ENCODE measurements at places on chromosomes 6 and 20. TPM values are rescaled to one million over a fixed set of nuclear protein-coding genes. Genes with fewer than 3 reads are reported as not detected.

- no peaks in the 10 kb centered on the region for H3K36me3 ChIP-seq
- H3K27ac ChIP-seq = no peak overlapping the region
- DNase-seq = no peak
These were observed 191.0 kb upstream of the LRFN2 start for GRCh38 chr6:40778196-40778595.

DNA sequence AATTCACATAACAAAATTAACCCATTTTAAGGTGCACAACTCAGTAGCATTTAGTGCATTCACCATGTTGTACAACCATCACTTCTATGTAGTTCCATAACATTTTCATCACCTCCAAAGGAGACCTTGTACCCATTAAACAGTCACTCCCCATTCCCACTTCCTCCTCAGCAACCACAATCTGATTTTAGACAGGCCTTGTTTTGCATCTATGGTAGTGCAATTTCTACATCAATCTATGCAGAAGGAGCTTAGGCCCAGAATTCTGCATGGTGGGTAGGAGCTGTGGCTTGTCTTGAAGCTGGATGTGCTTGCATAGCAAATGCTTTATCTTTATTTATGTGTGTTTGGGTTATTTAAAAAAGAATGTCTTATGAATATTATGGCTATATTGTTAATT lies 13.5 kb upstream of the HLA-DQA1 start:
- H3K4me1 ChIP-seq = no peaks in the 10 kb centered on the region
- DNase-seq = no peak
- no peak overlapping the region for H3K4me3 ChIP-seq

DNA sequence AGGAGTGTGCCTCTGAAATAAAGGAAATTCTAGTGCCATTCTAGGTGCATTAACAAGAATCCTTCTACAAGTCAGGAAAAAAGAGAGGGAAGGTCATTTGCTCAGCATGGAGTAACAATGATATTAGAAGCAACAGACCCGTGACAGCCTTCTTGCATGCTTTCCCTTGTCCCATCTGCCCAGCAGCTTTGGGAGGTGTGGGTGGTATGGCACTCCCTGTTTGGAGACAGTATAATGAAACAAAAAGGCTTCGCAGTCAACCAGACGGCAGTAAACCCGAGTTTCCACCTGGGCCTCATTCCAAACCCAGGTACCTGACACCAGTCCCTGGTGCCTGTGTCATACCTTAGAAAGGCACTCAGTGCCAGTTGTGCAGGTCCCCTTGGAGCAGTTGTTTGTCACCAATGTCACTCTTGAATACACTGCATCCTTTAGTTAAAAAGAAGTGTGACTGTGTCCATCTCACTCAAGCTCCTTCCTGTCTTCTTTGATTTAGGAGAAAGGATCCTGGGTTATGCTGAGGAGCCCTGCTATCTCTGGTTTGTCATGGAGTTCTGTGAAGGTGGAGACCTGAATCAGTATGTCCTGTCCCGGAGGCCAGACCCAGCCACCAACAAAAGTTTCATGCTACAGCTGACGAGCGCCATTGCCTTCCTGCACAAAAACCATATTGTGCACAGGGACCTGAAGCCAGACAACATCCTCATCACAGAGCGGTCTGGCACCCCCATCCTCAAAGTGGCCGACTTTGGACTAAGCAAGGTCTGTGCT lies 14.7 kb downstream of the STK35 start:
- H3K27ac ChIP-seq = no peak overlapping the region
- H3K4me1 ChIP-seq = peaks cover 38% of the 10 kb centered on the region
- H3K4me3 ChIP-seq = no peak overlapping the region
- no peak for DNase-seq

DNA sequence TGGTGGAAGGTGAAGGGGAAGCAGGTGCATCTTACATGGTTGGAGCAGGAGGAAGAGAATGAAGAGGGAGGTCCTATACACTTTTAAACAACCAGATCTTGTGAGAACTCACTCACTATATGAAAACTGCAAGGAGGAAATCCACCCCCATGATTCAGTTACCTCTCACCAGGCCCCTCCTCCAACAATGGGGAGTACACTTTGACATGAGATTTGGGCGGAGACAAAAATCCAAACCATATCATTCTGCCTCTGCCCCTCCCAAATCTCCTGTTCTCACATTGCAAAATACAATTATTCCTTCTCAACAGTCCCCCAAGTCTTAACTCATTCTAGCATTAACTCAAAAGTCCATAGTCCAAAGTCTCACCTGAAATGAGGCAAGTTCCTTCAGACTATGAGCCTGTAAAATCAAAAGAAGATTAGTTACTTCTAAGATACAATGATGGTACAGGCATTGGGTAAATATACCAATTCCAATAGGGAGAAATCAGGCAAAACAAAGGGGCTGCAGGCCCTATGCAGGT lies 60.5 kb downstream of the EDN1 start:
- peaks cover 9% of the 10 kb centered on the region for H3K4me1 ChIP-seq
- DNase-seq = no peak
- H3K27me3 ChIP-seq = no peaks in the 10 kb centered on the region
- no peaks in the 10 kb centered on the region for H3K36me3 ChIP-seq
- no peak overlapping the region for H3K27ac ChIP-seq

DNA sequence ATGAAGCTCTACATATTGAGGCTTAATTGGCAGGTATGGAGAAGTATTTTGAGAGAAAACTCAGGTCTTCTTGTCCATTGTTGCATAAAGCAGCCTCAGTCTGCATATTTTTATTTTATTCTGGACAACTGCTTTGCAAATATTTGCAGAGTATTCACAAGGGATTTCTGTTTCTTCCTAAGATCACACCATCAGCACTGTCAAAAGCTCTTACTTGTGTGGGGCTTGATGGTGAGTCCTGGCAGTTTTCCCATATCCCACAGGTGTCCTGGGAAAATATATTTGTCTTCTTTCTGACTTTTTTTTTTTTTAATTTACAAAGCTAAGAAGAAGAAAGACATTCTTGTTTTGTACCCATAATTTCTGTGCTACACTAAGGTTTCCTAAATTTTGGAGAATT lies 16.9 kb upstream of the MLIP start:
- H3K36me3 ChIP-seq = no peaks in the 10 kb centered on the region
- H3K4me1 ChIP-seq = no peaks in the 10 kb centered on the region
- no peak overlapping the region for H3K27ac ChIP-seq

DNA sequence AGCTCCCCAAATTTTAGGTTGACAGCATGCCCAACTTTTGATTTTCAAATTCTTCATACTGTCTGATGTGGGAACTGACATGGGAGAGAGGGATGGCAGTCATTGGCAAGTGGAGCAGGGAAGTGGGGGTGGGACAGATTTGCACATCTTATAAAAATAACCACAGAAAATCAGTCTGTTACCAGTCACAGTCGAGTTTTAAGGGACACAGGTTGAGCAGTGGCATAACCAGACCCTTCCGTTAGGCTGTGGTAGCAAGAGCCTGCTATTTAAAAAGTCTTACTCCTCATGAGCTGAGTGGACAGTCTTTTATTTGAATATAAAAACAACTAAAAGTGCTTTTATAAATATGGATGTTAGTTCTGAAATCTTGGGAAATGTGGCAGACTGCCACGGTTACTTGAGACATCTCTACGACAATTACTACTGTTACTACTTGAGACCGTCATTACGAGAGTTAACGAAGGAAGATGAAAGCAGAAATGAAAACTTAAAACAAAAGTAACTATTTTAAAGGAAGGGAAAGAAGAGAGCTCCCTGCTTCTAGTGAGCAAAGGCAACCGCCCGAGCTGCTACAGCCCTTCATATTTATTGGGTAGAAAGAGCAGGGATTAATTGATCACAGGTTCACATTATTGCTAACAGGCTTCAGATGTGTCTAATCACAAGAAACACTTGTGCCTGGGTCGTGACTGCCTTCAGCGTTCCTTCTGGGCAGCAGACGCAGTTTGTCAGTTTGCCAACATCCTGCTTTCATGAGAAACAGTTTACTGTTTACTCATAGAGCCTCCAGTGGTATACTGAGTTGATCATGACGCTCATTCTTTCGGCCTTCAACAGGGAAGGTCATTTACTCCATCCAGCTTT lies 71.3 kb downstream of the EFHC1 start:
- H3K36me3 ChIP-seq = no peaks in the 10 kb centered on the region
- H3K4me3 ChIP-seq = no peak overlapping the region
- H3K4me1 ChIP-seq = no peaks in the 10 kb centered on the region
- no peaks in the 10 kb centered on the region for H3K27me3 ChIP-seq
- no peak overlapping the region for H3K27ac ChIP-seq

DNA sequence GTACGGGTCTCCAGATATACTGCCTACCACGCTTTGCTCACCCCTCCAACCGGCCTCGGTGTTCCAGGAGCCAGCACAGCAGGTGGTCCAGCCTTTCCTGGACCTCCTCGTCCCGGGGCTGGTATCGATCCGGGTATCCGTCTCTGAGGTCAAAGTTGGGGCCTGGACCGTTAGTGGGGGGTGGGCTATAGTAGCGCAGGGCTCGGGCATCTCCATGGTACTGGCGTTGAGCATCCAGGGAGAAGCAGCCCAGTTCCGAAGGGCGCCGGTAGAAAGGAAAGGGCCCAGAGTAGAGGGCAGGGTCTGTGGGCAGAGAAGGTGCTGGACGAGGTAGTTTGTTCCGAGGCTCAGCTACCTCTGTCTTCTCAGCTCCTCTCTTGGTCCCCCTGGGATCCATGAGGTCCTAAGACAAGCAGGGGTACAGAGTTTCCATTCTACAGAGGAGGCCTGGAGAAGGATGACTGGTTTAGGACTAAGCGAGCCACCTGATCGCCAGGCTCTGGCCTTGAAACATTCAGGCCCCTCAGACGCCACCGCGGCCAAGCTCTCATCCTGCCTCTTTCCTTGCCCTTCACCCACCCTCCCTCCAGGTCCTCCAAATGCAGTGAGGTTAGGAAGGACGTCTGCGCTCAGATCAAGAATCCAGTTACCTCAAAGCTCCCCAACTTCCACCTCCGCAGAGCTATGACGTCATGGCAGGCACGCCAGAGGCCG lies 502 bp downstream of the DXO start:
- peaks cover 18% of the 10 kb centered on the region for H3K4me1 ChIP-seq
- H3K27me3 ChIP-seq = no peaks in the 10 kb centered on the region
- H3K4me3 ChIP-seq = peak overlapping the region; percentile 87
- H3K27ac ChIP-seq = peak overlapping the region; percentile 97
- H3K36me3 ChIP-seq = peaks cover 36% of the 10 kb centered on the region

The FAM210B gene
- 36.4 TPM for total RNA-seq

DNA sequence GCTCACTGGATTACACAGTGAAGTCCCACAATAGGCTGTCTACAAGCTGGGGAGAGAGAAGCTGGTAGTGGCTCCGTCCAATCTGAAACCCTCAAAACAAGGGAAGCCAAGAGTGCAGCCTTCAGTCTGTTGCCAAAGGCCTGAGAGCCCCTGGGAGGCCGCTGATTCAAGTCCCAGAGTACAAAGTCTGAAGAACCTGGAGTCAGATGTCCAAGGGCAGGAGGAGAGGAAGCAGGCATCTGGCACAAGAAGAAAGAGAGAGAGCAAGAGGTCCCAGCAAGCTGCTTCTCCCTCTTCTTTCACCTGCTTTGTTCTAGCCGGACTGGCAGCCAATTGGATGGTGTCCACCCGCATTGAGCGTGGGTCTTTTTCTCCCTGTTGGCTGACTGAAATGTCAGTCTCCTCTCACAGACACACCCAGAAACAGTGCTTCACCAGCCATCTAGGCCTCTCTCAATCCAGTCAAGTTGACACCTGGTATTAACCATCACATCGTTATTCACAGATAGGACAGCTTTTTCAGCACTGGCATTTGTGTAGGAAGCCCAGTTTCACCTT lies 51.2 kb downstream of the CRYBG1 start:
- no peaks in the 10 kb centered on the region for H3K4me1 ChIP-seq
- no peaks in the 10 kb centered on the region for H3K27me3 ChIP-seq
- H3K4me3 ChIP-seq = no peak overlapping the region
- no peak for DNase-seq
- no peaks in the 10 kb centered on the region for H3K36me3 ChIP-seq

The ELOVL2 gene
- total RNA-seq = 0.68 TPM

DNA sequence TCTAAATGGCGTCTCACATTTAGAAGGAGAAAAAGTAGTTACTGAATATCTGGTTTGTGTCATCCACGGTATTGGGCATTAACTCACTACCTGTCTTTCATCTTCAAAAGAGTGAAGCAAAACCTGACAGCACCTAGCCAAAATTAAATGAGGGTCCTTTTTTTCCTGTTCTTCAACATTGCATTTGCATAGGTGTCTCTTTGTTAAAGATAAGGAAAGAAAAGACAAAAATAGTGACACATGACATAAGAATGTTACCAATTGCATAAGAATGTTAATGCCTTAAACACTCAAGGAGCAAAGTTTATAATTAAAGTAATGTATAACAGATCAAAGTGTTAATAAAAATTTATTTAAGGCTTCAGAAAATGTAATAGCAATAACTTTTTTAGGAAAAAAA lies 61.4 kb upstream of the MANEA start:
- no peaks in the 10 kb centered on the region for H3K4me1 ChIP-seq
- DNase-seq = no peak
- no peaks in the 10 kb centered on the region for H3K27me3 ChIP-seq
- no peak overlapping the region for H3K27ac ChIP-seq
- H3K4me3 ChIP-seq = no peak overlapping the region

GRCh38 chr6:71410164-71410566 lies 121.6 kb downstream of the OGFRL1 start:
- H3K4me1 ChIP-seq = peaks cover 82% of the 10 kb centered on the region
- H3K36me3 ChIP-seq = no peaks in the 10 kb centered on the region
- peak overlapping the region; percentile 97 for H3K27ac ChIP-seq
- H3K4me3 ChIP-seq = no peak overlapping the region

DNA sequence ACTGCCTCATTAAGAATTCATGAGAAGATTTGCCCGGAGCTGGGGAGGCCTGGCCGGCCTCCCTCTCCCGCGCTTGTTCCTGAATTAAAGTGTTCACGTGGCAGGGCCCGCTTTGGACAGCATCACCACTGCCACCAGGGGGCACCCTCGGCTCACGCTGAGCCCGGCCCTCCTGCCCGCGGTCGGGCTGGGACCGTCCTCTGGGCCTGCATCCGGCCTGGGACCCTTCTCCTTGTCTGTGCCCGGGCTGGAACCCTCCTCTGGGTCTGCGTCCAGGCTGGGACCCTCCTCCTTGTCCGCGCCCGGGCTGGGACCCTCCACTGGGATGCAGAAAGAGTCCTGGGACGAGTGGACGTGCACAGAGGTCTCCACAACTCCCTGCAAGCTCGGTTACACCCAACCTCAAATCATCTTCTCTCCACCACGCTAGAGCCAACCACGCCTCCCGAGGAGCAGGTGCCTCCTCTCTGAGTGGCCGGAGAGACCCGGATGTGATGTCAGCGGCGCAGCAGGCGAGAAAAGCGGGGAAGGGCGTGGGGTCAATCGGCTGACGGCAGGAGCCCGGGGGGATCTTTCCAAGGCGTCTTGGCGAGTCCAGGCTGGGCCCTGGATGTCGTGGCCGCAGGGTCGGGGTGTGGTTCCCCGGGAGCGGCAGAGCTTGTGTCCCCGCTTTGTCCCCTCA lies 50.9 kb upstream of the DACT2 start:
- no peaks in the 10 kb centered on the region for H3K27me3 ChIP-seq
- H3K27ac ChIP-seq = no peak overlapping the region
- DNase-seq = peak; percentile 72

GRCh38 chr6:170374571-170375444 lies 68.2 kb downstream of the FAM120B start:
- H3K4me1 ChIP-seq = no peaks in the 10 kb centered on the region
- DNase-seq = no peak
- H3K36me3 ChIP-seq = no peaks in the 10 kb centered on the region
- H3K27ac ChIP-seq = no peak overlapping the region
- no peaks in the 10 kb centered on the region for H3K27me3 ChIP-seq

The THEMIS gene
- total RNA-seq = 1.8 TPM

GRCh38 chr20:4480104-4480503 lies 241.6 kb upstream of the PRND start:
- DNase-seq = no peak
- H3K4me1 ChIP-seq = no peaks in the 10 kb centered on the region
- H3K27me3 ChIP-seq = no peaks in the 10 kb centered on the region
- no peak overlapping the region for H3K4me3 ChIP-seq
- H3K27ac ChIP-seq = no peak overlapping the region
- H3K36me3 ChIP-seq = no peaks in the 10 kb centered on the region

The SLC52A3 gene
- total RNA-seq = 0.24 TPM

Data from thyroid gland (tissue), 4 donors.